HuH-7 (cell line): ENCODE measurements at places on chromosomes 1 and 21.

- no peak for DNase-seq
Measured at GRCh38 chr1:162475089-162475488, 22.5 kb upstream of the UHMK1 start.

GRCh38 chr21:40016667-40017066, 149.4 kb downstream of the PCP4 start:
- DNase-seq: no peak

DNA sequence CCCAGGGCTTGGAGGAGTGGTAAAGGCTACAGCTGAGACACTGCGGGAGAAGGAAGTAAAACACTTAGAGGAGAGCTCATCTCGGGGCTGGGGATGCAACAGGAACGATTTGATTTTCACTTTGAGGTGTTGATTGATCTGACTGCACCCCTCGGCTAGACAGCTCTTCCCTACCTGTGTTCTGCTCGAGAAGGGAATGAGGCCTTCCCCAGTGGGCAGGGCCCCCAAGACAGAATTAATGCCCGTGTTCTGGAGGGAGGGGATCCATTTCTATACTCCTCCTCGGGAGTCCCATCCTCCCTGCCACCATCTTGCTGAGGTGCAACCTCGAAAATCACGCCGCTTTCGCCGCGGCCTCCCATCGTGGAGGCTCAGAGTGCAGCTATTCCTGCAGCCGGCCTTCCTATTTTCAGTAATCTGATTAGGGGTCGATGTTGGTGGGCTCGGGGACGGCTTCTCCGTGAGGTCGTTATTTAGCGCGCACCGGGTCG, 2.4 kb downstream of the ATP2B4 start:
- no peak for DNase-seq

DNA sequence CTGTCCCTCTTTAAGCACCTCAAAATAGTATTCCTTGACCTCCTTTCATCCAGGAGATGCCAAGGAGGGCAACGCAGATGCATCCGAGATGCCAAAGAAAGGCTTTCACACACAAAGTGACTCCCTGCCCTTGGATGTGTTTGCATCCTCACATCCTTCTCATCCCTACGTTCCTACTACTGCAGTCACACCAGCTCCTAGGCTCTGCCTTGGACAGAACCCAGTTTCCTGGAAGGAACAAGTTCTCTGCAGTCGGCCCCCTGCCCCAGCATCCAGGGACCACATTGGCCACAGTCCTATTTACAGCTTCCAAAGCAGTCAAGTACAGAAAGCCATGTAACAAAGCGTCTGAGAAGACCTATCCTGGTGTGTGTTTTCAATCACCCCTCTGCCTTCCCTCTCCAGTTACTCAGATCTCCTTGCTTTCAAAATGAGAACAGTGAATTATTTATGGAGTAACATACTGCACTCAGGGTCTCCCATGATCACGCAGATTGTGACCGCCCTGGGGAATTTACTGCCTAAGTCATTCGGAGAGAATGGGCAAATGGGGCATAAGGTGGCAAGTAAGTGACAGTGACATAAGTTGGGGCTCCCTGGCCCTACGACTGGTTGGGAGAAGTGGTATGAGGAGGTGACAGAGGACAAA, 21.8 kb upstream of the SRP9 start:
- DNase-seq: no peak

DNA sequence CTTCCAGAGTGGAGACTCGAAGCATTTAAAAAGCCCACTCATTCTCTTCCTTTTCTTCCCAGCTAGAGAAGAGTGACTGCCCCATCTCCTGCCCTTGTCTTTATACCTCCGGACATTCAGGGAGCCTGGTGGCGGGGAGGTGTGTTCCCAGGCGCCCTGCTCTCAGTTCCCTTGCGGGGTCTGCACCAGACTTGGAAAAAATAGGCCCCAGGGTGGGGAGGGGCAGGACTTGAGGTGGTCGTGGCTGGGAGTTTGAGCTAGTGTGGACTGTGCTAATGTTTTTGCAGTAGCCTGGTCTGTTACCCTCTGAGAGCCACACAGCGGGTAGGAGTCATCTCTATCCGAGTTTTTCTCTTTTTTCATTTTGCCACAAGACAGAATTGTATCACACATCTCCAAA, 139.1 kb downstream of the PEX14 start:
- no peak for DNase-seq

GRCh38 chr1:71557138-71557537, 476.3 kb upstream of the ZRANB2 start:
- DNase-seq: no peak

DNA sequence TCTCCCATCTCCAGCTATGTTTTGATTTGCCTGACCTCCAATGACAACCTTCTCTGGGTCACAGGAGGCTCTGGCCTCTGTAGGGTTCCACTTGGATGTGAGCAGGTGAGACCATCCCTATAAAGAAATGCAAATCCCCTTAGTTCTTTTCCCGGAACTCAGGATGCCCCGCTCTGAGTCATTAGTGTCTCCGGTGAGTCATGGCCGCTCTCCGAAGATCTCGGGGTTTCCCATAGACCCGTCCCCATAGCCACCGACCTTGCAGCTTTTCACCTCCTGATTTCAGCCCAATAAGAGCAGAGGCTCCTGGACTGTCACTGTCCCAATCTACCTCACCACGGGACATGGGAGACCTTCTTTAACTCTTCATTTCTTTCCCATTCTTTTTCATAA, 98.2 kb downstream of the PGBD5 start:
- no peak for DNase-seq

DNA sequence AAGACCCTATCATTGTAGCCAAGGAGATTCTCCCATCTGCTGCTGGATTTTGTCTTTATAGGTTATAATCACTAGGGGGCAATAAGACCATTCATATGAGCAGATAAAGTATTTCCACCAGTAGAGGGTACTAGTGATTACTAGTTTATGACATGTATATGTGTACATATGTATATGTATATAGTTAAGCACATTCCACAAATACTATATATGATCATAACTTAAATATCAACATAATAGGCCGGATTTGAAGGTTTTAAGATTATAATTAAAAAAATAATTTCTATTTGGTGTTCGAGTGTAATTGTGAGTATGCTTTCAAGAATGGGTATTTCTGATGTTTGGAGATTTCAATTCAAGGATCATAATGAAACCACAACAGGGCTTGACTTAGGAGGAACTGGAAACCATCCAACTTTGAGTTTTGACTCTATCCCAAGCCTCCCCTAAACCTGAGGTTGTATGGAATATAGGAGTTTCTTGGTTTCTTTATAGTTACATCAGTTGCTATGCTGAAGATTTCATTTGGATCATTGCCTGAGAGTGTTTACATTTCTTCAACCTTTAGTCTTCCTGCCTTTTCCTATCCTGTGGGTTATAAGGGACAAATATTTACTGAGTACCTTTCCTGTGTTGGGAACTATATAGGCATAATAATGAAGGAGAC, 16.9 kb downstream of the TCEANC2 start:
- DNase-seq: no peak

- DNase-seq: no peak
Measured at GRCh38 chr1:87169263-87169910, 159.3 kb upstream of the LMO4 start.

DNA sequence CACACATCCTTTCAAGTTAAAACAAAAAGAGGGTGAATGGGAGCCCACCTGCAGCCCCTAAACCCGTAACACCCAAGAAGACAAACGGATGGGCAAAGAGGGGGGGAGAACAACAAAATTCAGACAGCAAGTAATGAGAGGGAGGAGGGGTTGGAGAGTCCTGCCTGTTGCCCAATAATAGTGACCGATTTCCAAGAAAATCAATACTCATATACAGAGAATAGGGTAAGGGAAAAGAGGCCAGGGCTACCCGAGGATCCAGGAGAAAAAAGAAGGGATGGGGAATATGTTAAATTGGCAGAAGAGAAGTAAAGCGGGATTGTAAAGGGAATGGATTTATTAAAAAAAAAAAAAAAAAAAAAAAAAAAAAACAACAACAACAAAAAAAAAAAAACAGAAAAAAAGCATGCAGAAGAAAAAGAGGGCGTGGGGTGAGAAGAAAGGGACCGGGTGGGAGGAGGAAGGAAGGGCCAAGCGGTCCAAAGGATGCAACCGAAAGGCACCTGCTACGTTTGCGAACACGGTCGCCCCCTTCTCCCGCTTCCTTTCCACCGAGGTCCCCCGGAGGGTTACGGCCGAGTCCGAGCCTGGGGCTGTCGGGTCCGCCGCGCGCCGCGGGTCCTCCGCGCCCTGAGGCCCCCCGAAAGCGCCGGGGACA, 930 bp downstream of the SLC30A10 start:
- DNase-seq: peak; percentile 48

- DNase-seq: peak; percentile 45
Measured at GRCh38 chr1:37410815-37411214, 63.6 kb upstream of the ZC3H12A start.

DNA sequence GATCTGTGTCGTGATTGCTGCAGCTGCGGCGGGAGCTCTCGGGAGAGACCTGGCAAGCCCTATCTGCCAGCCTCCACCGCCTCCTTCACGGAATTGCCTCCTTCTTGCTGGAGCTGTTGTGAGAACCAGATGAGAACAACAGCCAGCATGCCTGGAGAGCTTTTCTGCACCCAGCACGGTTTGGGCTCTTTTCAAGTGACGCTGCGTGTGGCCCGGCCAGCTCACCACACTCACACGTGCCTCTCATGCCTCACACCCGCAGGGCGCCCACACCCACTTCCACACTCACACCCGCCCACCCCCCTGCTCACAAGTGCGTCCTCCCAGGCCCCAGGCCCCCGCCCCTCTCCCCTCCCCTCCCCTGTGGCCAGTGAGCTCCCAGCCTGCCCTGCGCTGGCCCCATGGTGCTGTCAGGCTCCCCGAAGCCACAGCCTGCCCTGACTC, 135.7 kb upstream of the RUNX3 start:
- no peak for DNase-seq

DNA sequence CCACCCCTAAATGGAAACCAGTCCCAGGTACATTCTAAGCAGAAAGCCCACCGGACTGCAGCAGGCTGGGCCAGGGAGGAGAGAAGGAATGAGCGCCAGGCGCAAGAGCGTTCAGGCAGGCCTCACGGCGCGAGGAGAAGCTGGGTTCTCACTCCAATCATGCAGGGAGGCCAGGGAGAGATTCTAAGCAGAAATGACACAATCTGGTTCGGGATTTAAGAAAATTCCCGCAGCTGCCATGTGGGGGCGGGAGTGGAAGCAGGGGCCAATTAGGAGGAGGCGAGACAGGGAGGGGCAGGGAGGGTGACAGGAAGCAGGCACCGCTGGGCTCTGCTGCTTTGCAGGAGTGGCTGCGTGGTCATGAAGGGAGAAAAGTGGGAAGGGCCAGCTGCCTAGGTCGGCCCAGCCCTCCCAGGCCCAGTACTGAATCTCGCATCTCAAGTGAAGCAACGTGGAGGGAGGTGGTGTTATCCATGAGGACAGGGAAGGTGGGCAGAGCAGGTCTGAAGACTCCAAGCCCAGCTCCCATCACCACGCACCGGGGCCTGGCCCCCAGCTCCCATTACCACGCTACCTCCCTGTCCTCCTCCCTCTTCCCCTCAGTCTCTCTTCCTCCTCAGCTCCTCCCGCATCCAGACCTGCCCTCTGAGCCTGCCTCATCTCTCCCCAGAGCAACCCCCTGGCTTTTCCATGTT, 11.8 kb downstream of the NPHP4 start:
- no peak for DNase-seq

GRCh38 chr1:236800002-236800620, 5.0 kb downstream of the MTR start:
- DNase-seq: no peak

DNA sequence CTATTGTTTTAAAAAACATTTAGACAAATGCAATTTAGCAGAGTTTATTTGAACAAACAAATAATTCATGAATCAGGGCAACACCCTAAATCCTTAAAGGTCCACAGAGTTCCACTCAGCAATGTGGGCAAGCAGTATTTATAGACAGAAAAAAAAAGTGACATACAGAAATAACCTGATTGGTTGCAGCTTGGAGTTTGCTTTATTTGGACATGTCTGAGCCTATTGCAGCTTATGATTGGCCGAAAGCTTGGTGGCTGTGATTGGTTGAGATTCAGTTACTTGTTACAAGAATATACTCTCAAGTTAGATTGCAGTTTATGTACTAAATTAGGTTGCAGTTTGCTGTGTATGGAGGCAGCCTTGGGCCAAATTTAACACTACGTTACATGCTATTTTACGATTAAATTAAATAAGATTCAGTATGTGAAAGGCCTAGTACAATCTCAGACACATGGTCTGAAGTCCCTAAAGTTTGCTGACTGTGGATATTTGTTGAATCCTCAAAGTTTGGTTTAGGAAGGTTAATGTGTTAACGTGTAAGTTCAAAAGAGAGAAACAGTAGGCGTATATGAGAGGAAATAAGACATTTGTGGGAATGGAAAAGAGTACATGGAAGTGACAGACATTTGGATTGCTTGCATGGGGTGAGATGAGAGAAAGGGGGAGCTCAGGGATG, 6.9 kb upstream of the CAMSAP2 start:
- no peak for DNase-seq

DNA sequence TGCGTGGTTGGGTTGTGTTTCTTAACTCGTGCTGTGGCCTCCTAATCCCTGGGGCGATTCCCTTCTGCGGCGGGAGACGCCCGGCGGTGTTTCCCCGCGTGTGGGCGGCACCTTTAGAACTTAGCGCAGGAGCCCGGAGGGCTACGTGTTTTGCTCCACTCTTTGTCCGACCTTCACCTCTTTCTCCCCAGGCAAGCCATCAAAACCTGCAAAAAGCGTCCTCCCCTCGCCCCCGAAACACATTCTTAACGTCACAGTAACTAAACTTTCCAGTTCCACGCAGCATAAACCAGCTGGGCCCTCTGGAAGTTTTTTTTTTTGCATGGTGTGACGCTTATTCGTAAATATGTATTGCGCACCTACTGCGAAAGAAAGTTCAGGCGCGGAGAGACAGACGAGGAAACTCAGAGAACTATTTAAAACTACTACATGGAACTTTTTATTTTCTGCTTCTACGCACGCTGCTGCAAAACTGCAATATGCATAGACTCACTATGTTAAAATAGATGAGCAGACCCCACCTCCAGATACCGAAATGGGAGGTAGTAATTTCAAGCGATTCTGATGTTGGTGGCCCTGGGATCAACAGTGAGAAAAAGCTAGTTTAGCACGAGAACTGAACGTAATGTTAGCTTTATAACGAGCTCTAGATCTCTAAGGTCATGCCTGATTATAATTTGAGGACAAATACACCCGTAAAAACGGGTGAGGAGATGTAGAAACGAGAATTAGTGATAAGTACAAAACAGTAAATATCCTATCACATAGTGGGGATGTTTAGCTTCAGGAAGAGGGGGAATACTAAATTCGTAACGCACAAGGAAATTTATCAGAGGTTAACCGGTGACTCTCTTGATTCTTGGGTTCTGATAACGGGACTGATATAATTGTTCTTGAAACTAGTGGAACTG, 920 bp downstream of the MTR start:
- DNase-seq: no peak
